ENCODE measurements at places on chromosomes 2 and 18.

DNA sequence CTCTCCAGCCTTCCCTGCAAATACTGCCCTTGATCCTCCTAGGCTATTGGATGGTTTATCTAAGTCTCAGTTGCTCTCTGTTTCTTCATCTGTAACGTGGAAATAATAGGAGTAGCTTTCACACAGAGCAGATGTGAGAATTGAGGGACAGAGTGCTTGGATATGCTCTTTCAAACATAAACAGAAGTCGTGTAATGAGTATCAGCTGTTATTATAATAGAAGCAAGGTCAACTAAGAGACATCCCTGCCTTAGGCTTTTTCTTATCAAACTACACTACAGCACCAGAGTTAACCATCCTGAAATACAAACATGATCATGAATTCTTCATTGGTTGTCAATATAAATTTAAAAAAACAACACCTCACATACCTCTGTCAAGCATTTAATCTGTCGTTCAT lies 138.2 kb downstream of the DOK6 start:
- DNase-seq, result no peak

DNA sequence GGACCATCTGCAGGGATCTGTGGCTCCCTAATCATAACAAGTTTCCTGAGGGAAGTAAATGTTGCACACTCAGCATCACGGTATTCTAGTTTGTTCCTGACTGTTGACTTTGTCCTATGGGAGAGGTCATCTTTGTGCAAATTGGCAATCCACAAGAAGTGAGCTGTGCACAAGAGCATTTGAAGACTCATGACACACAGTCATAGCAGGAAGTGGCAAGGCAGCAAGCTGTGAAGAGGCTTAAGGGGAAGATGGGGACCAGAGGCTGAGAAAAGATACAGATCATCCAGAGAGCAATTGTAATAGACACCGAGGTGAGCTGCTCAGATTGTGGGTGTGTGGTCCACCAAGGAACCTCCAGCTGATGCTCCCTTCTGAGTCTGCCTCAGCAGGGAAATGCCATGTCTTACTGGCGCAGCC lies 2.7 kb downstream of the TNP1 start:
- DNase-seq, result peak; percentile 84

- DNase-seq, result no peak
Observed at GRCh38 chr2:48258481-48259149, 271.3 kb upstream of the STON1 start.

- peak; percentile 74 for DNase-seq
Observed at GRCh38 chr2:117972476-117973123, 41.3 kb downstream of the CCDC93 start.

GRCh38 chr18:43661570-43661969 lies 384.3 kb upstream of the SYT4 start:
- peak; percentile 77 for DNase-seq

- DNase-seq, result no peak
Observed at GRCh38 chr2:120118471-120118870, 104.7 kb downstream of the TMEM185B start.

DNA sequence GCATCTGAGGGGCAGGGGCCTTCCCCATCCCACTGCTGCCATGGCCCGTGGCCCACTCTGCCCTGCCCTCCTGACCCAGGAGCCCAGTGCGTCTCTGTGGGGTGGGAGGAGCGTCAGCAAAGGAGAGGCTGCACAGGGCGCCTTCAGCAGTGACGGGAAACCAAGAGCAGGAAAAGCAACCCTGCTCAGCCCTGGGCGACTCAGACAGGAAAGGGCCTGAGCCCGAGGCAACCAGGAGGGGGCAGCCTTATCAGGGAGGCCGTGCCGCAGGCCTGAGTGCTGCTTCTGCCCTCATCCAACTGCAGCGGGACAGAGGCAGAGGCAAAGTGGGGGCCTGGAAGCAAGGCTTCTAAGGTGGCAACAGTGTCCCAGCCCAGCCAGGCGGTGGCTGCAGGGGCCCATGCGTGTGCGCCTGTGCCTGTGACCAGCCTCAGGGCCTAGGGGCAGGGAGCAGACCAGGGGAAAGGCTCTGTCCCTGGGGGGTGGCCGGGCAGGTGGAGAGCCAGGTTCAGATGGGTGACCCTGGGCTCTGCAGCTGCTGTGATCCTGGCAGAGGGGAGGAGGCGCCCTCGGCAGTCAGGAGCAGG lies 23.3 kb upstream of the ALPI start:
- DNase-seq, result no peak

GRCh38 chr2:236997069-236997715 lies 88.5 kb upstream of the COPS8 start:
- peak; percentile 51 for DNase-seq

GRCh38 chr2:141967980-141968379 lies 162.8 kb downstream of the LRP1B start:
- no peak for DNase-seq

DNA sequence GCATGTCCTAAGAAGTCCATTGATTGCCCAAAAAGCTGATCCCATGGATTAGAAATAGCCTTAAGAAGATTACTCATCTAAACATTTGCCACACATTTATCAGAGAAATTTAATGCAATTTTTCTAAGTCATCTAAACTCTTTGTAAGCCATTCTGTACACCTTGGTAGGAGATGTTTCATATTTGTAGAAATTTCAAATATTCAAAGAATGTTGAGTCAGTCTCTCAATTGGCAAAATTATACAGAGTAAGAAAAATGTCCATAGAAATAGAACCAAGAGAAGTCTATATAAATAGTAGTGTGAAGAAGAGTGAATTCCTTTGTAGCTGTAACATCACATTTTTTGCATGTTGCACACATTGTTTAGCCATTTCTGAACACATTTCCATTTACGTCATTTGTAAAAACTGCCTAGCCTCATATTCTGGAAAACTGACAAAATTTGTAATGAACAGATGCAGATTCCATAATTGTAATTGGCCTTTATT lies 128.6 kb downstream of the MSTN start:
- peak; percentile 92 for DNase-seq

DNA sequence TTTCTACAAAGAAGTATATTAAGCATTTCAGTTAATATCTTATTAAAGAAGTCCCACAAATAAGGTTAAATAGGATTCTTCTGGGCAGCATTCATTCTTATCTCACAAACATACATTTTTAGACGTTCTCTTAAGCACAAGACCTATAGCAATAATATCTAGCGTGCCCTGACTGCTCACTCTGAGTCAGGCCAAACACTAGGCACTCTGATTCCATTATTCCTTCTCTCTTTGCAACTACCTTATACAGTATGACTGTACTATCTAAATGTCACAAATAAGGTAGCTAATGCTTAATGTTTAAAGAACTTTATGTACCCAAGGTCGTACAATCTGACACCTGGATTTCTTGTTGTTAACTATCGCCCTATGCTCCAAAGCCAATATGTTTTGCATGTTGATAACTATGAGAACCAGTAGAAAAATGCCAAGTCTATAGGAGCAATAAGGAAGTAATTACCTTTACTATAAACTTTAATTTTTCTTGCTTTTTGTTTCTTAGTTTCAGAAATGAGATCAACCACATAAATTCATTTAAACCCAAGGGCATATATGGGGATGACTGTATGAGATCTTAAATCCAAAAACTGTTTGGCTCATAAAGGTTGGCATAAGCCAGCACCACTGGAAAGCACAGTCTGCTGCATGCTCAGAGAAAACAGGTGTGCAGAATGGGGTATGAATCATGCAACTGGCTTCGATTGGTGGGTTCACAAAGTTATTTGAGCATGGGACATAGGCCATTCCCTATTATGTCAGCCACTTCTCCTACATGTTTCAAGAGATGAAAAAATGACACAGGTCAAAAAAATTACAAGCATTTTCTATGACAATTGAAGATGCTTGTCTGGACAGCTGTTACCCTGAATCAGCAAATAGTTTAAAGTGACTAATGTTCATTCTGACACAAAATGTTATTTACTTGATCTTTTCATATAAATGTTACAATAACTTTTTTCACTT lies 352.0 kb downstream of the IRS1 start:
- DNase-seq, result peak; percentile 69

GRCh38 chr2:65064728-65065552 lies 8.7 kb downstream of the CEP68 start:
- peak; percentile 79 for DNase-seq

GRCh38 chr2:207283356-207283755 lies 117.6 kb upstream of the KLF7 start:
- DNase-seq, result no peak

DNA sequence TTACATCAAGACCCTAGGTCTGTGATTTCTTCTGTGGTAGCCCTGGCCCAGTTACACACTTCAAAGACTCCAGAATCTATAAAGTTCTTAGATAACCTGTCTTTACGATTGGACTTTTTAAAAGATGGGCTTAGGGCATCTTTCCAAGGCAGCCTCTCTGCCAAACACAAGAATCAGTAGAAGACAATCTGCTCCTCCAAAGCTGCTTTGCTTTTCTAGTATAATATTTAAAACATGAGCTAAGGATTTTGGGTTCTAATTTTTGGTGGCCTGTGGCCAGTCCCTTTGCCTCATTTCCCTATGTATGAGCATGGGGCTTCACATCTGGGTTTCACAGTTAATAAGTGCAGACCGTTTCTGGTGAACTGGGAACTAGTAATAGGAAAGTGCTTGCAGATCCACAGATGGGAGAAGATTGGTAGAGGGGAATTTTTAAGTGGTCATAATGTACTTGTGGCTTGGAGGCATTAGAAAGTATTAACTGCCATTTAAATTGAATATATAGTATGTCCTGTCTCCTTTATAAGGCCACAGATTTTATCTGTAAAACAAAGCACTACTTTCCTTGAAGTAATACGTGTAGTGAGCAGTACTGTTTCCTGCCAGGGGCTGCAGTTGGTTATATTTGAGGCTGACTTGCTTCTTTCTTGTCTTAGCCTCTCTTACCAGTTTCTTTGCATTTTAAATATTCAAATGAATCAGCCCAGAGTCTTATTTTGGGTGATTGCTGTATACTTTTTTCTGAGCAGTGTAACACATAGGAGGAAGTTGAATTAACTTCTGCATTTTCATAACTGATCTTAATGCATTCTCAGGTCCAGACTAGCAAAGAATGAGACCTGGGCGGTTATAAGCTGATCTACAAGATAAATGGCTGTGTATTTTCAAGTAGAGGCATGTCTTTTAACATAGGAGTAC lies 1.5 kb downstream of the ARPC2 start:
- no peak for DNase-seq

DNA sequence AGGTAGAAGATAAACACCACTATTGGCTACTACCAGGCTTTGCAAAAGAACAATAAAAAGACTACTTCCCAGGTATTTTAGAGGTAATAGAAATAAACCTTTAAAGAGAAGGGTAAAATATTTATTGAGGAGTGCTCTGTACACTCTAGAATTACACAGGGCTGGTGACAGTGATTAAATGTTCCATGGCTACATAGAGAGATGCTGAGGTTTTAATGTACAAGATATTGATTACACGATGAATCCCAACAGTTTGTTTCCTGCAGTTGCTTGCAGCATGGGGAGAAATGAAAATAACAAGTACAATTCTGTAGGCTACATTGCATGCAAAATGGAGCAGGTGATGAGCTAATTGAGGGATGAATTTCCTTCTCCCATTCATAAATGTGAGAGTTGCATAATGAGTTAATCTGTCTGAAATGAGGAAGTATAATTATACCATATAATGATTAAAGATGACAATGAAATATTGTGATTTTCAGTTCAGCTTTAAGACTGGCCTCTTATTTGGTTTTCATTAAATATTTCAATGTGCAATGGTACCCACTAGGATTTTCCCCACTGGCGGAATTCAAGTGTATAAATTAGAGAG lies 266.1 kb downstream of the SOCS6 start:
- DNase-seq, result no peak

Measured in fibroblast of skin of right quadriceps (primary cell).